ENCODE measurements at places on chromosomes 12 and 14.

DNA sequence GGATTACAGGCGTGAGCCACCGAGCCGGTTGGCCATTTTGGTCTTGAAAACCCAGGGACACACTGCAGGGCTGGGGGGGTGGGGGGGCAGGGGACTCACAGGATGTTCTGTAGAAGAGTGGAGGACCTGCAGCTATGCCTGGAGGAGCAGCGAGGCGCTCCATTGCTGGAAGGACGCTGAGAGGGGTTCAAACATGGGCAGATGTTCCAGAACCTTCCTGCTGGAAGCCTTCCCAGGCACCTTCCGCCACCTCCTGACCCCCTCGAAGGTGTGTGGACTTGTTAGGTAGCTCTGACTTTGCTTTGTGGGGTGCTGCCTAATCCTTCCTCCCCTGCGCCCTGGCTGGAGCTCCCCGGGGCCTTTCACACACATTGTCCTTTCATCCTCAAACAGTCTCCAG, 19.6 kb upstream of the PPP1R13B start:
- no peak for DNase-seq

GRCh38 chr12:2628401-2628800, 166.4 kb upstream of the FKBP4 start:
- no peak for DNase-seq

GRCh38 chr12:109518820-109519665, 41.6 kb downstream of the UBE3B start:
- peak; percentile 17 for DNase-seq

- DNase-seq = no peak
Measured at GRCh38 chr12:132451172-132451835, 38.6 kb upstream of the FBRSL1 start.

- no peak for DNase-seq
Measured at GRCh38 chr12:11540156-11540555, 109.3 kb upstream of the ETV6 start.

GRCh38 chr12:111408686-111409402, 3.1 kb downstream of the SH2B3 start:
- DNase-seq = no peak

DNA sequence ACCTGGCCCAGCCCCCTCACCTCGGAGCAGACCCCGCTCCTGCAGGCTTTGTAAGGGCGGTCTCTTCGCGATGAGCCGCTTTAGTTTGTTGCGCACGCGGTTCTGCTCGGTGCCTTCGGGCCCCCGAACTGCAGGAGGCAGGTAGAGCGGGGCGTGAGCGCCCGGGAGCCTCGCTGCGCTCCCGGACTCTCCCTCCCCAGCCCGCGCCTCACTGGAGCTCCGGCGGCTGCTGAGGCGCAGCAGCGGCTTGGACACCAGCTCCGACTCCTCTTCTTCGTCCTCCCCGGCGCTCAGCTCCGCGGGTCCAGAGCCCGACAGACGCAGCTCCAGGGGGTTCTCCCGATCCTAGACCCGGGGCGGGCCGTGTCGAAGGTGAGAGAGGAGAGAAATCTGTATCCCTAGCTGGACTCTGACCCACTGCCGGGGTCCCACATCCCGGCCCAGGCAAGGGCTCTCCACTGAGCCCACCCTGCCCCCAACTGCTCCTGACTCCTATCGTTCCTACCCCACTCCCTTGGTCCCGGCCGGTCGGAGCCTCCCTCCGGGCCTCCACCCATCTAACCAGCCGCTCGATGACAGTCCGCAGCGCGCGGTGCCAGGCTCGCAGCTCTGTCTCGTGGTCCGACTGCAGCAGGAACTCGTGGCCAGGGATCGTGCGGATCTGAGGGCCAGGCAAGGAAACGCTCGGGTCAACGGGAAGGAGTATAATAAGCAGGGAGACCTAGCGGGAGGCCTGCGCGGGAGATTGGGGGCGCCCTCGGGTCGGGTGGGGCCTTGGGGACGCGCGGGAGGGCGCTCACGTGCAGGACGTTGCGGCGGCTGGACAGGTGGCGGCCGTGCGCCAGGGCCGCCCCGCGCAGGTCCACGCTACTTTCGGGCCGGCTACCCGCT, 4.2 kb downstream of the ARHGAP9 start:
- no peak for DNase-seq

DNA sequence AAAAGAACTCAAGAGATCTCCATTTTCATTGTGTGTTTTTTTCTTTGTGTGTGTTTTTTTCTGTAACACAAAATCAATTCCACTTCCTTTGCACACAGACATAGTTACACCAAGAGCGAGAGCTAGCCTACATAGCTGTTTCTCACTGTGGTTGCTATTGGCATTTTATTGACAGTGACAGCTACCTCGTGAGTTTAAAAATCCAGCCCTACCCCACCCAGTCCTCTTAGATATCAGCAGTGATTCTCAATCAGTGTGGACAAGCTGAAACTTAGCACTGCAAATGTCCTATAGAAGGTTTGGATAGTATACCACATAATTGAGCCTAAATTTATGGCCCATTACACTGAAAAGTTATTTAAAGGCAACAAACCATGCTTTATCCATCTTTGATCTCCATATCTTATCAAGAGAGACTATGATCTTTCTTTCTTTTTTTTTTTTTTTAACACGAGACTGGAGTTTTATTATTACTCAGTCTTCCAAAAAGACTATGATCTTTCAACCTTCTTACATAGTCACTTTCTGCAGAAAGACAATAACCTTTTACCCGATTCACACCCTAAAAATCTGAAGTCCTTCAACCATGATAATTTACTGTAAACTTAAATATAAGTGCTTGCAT, 46.8 kb downstream of the ATP2B1 start:
- no peak for DNase-seq

- no peak for DNase-seq
Measured at GRCh38 chr12:29882846-29883245, 99.1 kb upstream of the TMTC1 start.

GRCh38 chr14:55272387-55272786, 1.2 kb downstream of the FBXO34 start:
- DNase-seq = no peak

- DNase-seq = no peak
Measured at GRCh38 chr12:61846765-61847164, 413.4 kb upstream of the USP15 start.

GRCh38 chr12:3315201-3315661, 175.8 kb upstream of the PRMT8 start:
- no peak for DNase-seq

- no peak for DNase-seq
Measured at GRCh38 chr14:105943973-105944602, 417.7 kb downstream of the TMEM121 start.

DNA sequence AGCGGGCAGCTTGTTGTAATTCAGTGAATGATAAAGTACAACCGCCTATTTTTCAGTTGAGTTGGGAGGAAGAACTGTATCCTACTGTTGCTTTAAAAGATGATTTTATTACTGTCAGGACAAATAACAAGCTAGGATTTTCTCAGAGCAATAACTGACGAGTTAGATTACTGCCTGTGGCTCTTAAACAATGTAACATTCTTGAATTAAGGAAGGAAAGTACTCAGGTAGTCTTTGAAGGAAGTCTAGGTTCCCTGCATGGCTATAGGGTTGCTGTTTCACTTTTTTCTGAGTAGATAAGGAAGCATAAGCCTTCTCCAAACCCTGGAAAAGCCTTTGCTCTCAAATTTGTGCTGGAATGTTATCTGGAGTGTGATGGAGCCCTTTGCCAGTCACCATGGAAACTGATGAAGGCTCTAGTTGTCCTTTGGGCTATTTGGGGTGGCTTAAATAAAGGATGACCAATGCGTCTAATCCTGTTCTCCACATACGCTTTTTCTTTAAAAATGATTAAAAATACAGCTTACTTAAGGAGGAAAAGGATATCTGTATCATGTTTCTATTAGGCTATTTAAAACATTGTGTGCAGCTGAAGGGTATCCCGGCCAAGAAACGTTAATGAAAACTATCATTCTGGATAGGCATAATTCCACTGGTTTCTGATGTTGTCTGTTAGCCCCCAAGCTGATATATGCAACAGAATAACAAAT, 17.7 kb downstream of the NUBPL start:
- no peak for DNase-seq

DNA sequence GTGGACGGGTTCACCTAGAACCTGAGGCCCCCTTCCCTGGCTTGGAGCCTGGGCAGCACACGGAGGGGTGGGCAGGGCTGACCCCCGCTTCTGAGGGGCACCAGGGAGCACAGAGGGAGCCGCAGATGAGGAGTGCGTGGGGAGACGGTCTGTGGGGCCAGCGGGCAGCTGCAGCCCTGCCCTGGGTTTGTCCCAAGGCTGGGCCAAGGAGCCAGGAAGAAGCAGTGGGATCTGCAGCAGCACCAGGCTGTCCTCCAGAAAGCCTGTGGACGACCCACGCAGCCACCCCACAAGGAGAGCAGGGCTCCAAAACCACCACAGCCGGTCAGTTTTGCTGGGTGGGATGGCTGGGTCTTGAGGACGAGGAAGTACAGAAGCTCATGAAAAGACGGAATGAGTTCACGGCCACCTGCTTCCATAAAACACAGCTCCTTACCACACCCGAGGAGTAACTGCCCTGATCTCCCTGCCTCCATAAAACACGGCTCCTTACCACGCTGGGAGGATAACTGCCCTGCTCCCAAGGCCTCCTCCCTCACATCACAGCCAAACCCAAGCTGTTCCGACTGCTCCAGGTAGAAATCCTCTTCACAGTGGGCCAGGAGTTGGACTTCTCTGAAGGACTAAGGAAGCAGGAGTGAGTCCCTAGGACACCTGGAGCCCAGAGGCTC, 9.9 kb upstream of the GOLGA3 start:
- DNase-seq = no peak

DNA sequence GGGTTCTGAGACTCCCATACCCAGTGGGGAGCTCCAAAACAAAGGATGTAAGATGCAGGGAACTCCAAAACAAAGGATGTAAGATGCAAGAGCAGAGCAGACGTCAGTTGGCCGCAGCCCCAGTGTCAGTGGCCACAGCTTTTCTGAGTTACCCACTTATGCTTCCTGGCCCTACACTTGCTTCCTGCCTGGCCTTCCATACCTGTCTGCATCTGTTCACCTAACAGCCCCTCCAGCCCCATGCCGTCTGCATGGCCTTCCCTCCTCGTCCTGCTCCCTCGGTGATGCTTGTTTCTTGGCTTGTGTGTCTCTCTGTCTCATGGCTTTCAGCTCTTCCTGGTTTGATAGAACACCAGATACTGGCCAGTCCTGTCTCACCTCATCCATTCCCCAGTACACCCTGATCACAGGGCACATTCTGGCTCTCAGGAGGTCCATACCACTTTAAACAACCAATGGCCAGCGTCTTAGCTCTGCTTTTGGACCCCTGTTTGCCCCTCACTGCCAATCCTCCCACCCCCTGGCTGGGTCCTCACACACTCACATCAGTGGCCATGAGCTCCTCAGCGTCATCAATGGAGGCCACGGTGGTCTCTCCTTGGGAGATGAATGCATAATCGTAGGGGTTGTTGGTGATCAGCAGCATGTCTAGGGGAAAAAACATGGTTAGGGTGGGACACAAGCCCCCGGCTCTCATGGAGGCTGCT, 5.3 kb downstream of the MYH7 start:
- DNase-seq = no peak

DNA sequence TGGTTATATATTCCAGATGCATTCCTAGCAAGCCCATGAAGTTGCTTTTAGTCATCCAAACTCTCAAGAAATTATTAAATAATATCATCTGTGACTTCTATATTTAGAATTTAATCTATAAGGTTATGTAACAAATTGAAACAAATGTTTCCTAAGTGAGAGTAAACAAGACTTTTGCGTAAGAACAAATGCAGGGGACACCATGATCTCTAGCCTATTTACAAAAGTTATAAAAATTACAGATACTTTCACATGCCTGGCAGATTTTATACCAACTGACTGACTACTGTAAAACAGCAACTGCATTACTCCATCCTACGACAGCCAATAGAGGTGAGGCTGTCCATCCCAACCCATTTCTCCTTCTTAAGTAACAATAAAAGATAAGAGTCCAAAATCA, 20.4 kb upstream of the DIO2 start:
- DNase-seq = no peak

DNA sequence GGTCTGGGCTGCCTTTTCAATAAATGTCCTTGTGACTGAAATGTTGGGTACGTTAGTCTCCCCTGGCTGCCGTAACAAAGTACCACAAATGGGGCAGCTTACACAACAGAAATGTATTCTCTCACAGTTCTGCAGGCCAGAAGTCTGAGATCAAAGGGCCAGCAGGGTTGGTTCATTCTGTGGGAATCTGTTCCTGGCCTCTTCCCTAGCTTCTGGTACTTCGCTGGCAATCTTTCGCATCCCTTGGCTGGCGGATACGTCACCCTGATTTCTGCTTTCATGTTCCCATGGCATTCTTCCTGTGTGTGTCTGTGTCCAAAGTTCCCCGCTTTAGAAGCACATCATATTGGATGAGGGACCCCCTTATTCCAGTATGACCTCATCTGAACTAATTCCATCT, 95.8 kb upstream of the NCOR2 start:
- DNase-seq = no peak

GRCh38 chr12:55757701-55758100, 14.8 kb downstream of the GDF11 start:
- no peak for DNase-seq

- no peak for DNase-seq
Measured at GRCh38 chr14:56119201-56119981, 1.2 kb downstream of the PELI2 start.

DNA sequence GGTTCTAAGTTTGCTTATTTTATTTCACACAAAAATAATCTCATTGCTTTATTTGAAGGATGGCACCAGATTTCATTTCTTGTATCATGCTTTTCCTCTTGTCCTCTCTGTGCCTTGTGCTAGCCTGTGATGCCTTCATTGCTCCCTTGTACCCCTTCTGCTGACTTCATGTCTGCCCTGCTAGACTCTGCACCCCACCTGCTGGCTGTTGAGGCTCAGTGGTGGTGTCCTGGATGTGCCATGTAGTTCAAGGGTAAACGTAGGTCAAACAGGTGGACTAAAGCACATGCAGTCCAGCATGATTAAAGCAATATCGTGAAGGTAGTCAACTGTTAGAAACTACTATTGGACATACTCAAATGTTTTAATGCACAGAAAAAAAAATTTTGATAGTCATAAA, 21.6 kb downstream of the MRPS35 start:
- no peak for DNase-seq

DNA sequence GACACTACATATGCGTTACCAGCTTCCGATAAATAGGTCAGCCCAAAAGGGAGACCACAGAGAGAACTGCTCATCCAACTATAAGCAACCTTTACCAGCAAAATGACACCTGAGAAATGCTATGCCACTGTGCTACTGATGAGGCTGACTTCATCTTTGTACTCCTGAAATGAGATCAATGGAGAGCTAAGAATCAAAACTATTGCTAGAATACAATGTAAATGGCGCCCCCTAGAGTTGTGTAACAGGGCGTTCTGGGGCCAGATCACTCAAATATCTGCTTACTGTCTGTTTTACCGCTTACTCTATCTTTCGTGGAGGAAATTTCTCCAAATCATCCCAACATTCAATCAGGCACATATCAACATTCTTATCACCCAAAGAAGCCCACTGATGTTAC, 4.6 kb downstream of the ZNF384 start:
- DNase-seq = no peak

DNA sequence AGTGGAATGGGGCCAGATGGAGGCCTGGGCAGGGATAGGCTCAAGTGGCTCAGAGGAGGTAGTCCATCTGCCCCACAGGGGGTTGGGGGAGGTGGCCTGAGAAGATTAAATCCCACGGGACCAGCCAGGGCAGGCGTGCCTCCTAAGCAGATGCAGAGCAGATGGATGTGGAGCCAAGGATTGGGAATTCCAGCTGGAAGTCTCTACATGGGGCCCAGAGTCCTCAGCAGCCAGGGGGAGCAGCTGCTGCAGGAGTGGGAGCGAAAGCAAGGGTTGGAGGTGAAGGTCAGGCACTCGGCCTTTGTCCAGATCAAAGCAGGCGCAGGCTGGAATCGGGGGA, 42.4 kb upstream of the VRK1 start:
- no peak for DNase-seq
